ENCODE measurements at places on chromosomes 1 and 21. TPM values are rescaled to one million over a fixed set of nuclear protein-coding genes. Genes with fewer than 3 reads are reported as not detected.

DNA sequence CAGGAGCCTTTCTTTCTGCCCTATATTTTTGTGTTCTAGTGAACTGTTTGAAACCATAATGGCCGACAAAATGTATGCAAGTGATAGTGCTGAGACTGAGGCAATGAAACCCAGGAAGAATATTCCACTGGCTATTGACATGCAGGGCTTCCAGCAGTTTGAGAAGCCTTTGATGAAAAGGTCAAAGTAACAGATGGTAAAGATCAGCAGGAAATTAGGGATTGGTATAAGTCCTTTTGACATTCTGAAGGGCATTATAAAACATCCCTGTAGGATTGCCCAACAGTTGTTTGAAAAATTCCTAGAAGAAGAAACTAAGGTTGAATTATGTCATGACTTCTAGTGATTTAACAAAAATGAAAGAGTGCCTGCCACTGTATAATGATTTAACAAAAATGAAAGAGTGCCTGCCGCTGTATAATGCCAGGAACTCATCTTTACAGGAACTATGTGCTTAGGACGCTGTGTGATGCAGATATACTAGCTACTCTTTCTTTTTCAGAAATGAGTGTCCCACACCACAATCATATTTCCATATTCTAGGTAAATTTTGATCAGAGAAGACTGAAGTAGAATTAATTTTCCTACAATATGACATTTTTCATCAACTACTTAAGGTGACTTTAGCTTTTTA, 283.9 kb upstream of the ST6GALNAC5 start:
- no peak for DNase-seq

DNA sequence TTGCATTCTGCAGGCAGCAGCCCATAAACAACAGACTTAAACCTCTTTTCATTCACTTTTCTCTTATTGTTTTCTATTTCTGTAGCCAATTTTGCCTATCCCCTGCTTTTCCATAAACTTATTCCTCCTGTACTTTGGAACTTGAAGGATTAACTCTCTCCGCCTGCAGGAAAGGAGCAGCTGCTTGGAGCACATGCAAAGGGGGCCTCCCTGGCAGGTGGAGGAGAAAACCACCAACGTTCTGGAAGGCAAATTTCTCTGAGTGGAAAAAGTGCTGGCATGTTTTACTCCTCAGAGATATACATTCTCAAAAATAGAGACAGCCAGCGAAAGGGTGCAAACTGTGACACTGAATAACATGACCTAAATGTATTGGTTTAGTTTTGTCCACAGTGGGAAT, 33.6 kb downstream of the RGS21 start:
- no peak for DNase-seq

GRCh38 chr1:17149771-17150170, 30.5 kb upstream of the PADI2 start:
- DNase-seq: no peak

- no peak for DNase-seq
Measured at GRCh38 chr1:15459771-15460707, 3.5 kb downstream of the CELA2A start.

GRCh38 chr21:42308161-42308913, 6.9 kb downstream of the TFF3 start:
- no peak for DNase-seq

- no peak for DNase-seq
Measured at GRCh38 chr1:196545222-196545621, 63.0 kb downstream of the KCNT2 start.

GRCh38 chr21:41600116-41600515, 92.2 kb upstream of the TMPRSS2 start:
- no peak for DNase-seq

- peak; percentile 51 for DNase-seq
Measured at GRCh38 chr1:63326473-63327380, 4.4 kb downstream of the FOXD3 start.

DNA sequence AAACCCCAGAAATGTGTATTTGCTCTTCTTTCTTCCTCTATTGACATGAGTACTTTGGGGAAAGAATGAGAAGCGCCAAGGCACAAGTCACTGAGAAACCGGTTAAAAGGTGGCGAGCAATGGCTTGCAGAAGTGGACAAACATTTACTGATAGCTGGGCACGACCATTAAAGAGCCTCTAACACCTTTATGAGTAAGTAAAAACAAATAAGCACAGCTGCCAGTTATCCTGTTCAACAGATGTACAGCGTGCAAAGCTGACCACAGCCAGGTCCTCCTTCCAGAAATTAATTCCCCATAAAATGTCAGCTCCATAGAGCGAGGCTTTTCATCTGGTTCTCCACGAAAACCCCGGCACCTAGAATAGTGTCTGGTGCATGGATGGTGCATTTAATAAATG, 72.7 kb downstream of the CAPZB start:
- no peak for DNase-seq

GRCh38 chr1:27660300-27660835, 11.6 kb downstream of the IFI6 start:
- no peak for DNase-seq

- DNase-seq: no peak
Measured at GRCh38 chr1:92095874-92096273, 15.7 kb downstream of the BTBD8 start.

GRCh38 chr1:2972011-2972878, 49.0 kb upstream of the ACTRT2 start:
- no peak for DNase-seq

DNA sequence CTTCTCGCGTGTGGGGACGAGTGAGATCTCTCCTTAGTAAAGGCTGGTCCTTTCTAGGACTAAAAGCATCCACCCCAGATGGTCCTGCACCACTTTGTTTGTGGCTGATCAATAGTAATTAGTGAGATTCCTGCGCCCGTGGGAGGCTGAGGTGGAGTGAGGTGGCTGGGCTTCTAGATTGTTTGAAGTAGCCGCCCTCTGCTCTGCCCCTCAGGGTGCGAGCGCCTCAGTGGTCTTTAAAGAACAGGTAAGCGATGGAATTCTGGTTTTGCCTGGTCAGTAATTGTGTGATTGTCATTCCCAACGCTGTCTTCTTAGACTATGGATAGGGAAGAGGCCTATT, 20.7 kb downstream of the PEX14 start:
- no peak for DNase-seq

GRCh38 chr21:38479641-38480525, 18.4 kb downstream of the ERG start:
- no peak for DNase-seq

DNA sequence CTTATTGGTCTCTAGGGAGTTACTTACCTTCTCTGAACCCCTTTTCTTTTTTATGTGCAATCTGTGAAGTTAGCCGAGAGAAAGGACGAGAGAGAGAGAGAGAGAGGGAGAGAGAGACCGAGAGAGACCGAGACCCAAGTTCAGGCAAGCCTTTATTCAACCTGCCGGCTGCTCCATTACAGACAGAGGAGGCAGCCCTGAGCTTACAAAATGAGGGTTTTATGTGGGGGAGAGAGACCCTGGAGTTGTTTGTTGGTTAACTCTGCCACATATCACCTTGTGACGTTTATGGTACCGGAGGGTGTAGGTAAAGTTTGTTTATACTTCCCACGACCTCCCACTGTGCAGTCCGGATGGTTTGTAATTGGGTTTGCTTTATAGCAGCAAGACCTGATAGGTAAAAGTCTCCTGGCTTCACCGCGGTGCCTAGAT, 1.5 kb upstream of the MCOLN3 start:
- peak; percentile 49 for DNase-seq

GRCh38 chr1:110879758-110880606, 7.0 kb downstream of the CD53 start:
- DNase-seq: no peak

DNA sequence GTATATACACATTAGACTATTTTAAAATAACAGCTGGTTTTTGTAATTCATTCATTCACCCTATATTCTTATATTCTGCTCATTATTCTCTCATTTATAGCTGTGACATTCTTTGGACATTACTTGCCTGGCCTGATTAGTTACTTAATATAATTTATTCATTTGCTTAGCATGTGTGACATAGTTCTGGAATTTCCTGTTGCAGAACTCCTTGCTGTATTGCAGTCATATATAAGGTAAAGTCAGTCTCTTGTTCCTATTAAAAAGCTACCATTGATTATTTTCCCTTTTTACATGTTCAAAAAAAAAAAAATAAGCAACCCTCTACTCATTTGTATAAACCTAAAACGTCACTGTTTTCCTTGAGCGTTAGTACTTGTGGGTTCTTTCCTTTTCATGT, 23.9 kb downstream of the GNAT2 start:
- no peak for DNase-seq

DNA sequence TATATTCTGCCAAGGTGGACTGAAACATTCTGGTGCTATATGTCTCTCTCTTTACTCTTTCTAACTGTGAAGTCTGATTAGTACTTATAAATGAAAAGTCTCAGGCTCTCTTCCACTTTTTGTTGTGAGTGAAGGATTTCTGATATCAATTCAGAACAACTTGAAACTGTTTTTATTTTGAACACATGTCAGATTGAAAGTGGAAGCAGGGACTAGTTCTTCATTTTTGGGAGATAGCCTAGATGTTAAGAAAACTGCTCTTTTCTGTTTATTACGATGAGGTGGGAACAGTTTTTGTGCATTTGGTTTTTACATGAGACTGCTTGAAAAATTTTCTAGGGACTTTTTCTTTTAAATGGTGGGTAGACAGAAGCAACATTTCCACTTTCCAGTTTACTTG, 14.5 kb upstream of the GBP3 start:
- DNase-seq: no peak

- DNase-seq: no peak
Measured at GRCh38 chr1:86708920-86709319, 4.5 kb downstream of the SH3GLB1 start.

GRCh38 chr1:31927661-31927980, 10.5 kb downstream of the PTP4A2 start:
- DNase-seq: no peak

GRCh38 chr21:24939291-24939690, 668.0 kb downstream of the MRPL39 start:
- no peak for DNase-seq

- DNase-seq: no peak
Measured at GRCh38 chr1:62368989-62369388, 49.8 kb upstream of the KANK4 start.

DNA sequence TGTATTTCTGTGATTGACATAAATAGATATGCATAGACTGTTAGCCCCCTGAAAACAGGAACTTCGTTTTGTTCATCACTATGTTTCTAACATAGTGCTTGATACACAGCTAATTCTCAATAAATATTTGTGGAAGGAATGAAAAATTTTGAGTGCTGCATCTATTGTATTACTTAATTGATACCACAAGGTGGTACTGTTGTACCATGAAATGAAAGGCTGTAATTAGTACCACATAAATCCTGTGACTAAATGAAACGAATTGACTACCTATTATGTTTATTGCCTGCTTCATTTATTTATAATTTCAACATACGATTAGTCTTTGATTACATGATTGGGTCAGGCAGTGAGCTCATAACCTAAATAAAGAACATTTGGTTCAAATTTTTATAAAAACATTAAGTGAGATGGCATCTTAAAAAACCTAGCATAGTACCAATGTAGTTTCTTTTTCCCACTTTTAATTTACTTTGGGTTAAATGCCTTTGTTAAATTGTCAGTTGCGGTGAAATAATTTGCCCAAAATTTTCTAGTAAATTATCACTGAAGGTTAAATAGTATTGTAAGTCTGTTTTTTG, 15.0 kb upstream of the TGFB2 start:
- DNase-seq: no peak

- no peak for DNase-seq
Measured at GRCh38 chr1:55243655-55244054, 28.5 kb upstream of the USP24 start.

DNA sequence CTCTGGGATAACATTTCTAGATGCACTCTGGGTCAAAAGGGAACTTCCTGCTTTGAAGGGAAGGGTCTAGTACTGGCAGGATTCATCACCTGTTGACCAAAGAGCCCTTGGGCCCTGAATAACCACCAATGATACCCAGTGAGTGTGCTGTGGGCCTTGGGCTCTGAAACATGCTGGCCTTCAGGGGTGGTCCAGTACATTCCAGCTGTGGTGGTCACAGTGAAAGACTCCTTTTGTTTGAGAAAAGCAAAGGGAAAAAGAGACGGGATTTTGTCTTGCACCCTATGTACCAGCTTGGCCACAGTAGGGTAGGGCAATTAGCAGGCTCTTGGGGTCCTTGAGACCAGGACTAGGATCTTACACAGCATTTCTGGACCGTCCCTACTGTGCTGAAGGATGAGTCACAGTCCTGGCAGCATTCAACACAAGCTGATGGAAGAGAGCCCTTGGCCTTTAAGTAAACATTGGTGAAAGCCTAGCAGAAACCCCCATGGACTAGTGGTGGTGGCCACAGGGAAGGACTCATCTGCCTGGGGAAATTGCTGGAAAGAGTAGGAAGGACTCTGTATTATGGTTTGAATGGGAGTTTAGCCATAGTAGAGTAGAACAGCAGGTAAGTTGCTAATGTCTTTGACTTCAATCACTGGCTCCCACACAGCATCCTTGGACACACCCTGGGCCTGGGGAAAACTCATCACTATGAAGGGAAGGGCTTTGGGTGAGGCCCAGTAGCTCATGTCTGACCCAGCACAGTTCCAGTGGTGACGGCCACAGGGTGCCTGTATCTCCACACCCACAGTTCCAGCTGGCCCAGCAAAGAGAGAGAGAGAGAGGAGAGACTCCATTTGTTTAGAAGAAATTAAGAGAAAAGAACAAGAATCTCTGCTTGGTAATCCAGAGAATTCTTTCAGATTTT, 87.5 kb downstream of the COL24A1 start:
- DNase-seq: no peak

DNA sequence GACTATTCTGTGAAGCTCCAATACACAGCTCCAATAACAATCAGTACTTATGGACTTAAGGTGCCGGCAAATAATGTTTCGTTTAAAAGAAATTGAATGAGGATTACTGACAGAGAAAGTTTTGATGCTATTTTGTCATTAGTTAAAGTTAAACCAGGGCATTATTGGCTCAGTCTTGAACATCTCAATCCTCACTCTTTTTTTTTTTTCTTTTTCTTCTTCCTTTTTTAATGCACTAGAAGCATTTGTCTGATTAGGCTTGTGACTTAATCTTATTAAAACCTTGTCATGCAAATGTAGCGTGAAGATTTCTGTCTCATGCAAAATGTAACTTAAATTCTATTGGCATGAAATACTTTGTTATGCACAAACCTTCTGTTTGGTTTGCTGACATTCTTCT, 346.8 kb upstream of the ADGRL2 start:
- no peak for DNase-seq

- DNase-seq: no peak
Measured at GRCh38 chr1:236516929-236517704, 6.7 kb upstream of the LGALS8 start.

- no peak for DNase-seq
Measured at GRCh38 chr1:246784621-246785493, 60.6 kb downstream of the SCCPDH start.

- no peak for DNase-seq
Measured at GRCh38 chr1:234963904-234964702, 164.5 kb downstream of the TOMM20 start.

The DAB1 gene
- 9.2 TPM for total RNA-seq

The SLC5A9 gene
- total RNA-seq: 0.22 TPM

The CLIC6 gene
- 0.90 TPM for total RNA-seq

The SPRR2G gene
- total RNA-seq: not detected

The DESI2 gene
- 89.9 TPM for total RNA-seq

The WLS gene
- total RNA-seq: 0.94 TPM

The NAV1 gene
- 21.6 TPM for total RNA-seq

The LRRC53 gene
- total RNA-seq: not detected

The BARHL2 gene
- not detected for total RNA-seq

The GDAP2 gene
- total RNA-seq: 27.6 TPM

The MOB3C gene
- 4.1 TPM for total RNA-seq

The PLEKHN1 gene
- 2.0 TPM for total RNA-seq

Measured in H9 (cell line).